ENCODE measurements at places on chromosomes 11 and 22.

DNA sequence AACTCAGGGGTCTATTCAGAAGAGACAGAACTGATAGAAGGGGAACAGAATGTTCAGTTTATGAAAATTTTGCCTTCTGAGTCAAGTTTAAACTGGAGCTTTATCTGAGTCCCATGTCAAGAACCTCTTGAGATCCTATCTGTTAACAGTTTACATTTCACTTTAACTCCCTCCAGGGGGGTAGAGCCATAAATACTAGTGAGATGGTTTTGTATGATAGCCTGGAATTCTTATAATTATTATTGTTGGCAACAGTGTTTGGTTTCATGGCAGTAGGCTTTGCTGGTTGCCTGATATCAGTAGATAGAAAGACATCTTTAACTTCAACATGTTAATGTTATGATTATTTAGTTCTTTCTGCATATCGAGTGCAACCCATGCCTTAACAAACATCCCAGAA, 498.5 kb downstream of the INSC start:
- DNase-seq, result no peak

DNA sequence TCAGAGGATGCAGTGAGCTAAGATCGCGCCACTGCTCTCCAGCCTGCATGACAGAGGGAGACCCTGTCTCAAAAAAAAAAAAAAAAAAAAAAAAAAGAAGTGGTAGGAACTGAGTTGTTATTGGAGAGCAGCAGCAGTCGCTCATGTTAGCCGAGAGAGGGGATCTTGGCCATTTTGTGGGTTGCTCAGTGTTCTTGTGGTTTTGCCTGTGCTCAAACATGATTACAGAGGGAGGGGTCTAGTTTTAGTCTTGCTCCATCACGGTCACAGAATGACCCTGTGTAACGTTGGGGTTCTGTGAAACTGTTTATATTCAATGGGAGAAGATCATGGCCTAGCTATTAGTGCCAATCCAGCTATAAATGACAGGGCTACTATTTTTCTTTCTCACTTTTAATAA, 1.9 kb downstream of the DPAGT1 start:
- no peak for DNase-seq

DNA sequence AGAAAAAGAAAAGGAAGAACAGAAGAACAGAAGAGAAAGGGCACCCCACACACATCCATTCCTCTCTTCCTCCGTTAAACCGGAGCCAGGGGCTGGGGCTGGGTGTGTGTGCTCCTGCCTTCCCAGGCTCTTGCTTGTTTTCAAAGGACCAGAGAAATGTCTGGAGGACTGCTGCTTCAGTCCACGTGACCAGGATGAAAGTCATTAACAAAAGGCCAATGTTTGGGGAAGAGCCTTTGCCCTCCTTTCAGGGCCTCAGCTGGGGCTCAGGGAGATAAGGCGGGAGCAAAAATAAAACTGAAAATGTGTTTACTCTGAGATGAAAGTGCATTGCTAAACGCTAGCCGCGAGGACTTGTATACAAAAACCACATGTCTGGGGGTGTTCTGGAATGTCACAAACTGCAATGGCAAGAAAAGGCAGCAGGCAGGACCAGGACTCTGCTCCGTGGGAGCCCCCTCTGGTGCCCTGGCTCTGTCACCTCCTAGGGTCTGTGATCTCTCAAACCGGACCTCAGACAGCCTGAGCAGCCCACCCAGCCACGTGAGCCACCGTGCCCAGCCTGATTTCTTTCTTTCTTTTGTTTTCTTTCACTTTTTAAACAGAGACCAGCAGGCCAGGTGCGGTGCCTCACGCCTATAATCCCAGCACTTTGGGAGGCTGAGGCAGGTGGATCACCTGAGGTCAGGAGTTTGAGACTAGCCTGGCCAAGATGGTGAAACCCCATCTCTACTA, 31.6 kb upstream of the MYH9 start:
- no peak for DNase-seq

GRCh38 chr11:129937592-129938238, 42.3 kb upstream of the NFRKB start:
- no peak for DNase-seq

GRCh38 chr11:1586699-1587098, 1.6 kb upstream of the KRTAP5-1 start:
- no peak for DNase-seq

- no peak for DNase-seq
Measured at GRCh38 chr11:35414311-35414710, 5.0 kb downstream of the SLC1A2 start.

DNA sequence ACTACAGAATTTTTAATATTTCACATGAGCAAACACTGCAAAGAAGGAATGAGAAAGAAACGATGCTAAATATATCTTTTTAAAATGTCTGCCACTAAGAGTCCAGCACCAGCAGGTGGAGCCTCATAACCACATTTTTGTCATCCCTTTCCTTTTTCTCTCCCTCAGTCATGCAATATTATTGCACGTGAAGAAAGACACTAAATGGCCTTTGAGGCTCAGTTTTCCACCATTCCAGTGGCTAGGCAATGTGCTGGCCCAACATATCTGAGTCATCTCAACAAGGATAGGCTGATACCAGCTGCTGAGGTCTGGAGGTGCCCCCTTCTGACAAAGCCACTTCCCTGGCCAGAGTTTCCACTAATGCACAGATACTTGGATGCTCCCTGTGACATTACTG, 1.8 kb downstream of the ALKBH8 start:
- no peak for DNase-seq

DNA sequence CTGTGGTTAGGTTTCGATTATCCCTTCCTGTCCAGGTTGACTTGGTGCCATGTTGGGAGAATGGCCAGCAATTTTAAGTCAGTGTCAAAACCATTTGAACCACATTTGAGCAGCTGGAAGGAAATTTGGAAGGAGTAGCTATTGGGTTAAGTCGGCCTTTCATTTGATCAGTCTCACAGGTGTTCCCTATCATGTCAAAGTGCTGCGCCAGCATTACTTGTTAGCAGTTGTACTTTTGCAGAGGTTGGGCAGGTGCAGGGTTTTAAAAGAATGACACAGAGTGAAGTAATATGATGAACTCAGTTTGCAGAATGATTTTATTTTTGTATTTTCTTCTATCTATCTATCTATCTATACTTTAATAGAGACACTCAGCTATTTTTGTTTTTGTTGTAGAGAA, 6.4 kb upstream of the TYMP start:
- DNase-seq, result no peak

DNA sequence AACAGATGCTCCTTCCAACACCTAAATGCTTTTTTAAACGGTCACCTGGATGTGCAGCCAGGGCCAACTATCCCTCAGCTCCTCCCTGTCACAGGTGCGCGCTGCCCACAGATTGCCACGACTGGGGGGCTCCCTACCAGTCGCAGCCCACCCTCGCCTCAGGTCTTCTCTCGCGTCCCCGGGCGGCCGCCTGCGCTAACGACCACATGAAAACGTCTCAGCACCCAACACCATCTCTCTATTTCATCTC, 469 bp downstream of the ZBED5 start:
- no peak for DNase-seq

DNA sequence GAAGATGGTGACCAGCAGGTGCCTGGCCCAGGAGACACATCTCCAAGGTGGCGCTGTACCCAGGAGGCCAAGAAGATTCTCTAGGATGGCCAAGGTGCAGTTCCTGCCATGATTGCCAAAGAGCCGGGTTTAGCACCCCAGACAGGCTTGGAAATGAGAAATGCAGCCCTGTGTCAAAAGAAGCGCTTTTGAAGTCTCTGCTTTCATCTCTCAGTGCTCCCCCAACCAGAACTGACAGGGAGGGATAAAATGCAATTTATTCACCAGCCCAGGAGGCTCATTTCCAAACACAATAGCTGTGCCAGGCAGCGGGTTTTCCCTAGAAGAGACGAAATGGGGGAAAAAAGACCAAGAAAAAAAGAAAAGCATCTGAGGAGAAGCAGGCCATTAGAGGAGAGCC, 195.9 kb upstream of the NCAM1 start:
- DNase-seq, result no peak

DNA sequence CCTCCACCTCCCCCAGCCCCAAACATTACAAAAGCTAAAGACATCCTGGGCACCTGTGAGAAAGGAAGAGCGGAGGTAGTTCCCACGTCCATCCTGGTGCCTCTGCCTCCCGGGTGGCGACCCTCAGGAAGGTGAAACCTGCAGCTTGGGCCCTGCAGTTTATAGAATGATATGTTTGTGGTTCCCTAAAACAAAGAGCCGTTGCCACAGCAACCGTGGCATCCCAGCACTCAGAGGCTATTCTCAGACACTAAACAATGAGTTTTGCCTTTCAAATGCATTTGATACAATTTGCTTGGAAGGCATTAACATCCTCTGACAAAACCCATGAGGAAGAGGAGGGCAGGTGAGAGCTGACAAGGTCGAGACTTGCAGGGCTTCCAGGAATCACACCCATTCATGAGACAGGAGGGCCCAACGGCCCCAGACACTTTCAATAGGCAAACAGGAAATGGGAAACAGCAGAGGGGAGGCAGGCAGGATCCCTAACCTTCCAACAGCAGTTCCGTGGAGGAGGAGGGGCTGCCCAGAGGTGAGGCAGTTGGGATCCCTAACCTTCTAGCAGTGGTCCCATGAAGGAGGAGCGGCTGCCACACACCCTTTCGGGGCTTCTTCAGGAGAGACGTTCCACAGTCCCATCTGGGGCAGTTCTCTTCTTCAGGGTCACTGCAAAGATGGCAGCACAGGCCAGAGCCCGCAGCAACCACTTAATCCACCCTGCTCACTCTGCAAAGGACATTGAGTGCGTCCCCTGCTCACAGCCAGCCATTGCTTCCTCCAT, 379.2 kb downstream of the SHANK2 start:
- DNase-seq, result no peak

- DNase-seq, result no peak
Measured at GRCh38 chr11:113587308-113587739, 112.1 kb upstream of the DRD2 start.

GRCh38 chr11:77019976-77020595, 14.1 kb upstream of the B3GNT6 start:
- no peak for DNase-seq

DNA sequence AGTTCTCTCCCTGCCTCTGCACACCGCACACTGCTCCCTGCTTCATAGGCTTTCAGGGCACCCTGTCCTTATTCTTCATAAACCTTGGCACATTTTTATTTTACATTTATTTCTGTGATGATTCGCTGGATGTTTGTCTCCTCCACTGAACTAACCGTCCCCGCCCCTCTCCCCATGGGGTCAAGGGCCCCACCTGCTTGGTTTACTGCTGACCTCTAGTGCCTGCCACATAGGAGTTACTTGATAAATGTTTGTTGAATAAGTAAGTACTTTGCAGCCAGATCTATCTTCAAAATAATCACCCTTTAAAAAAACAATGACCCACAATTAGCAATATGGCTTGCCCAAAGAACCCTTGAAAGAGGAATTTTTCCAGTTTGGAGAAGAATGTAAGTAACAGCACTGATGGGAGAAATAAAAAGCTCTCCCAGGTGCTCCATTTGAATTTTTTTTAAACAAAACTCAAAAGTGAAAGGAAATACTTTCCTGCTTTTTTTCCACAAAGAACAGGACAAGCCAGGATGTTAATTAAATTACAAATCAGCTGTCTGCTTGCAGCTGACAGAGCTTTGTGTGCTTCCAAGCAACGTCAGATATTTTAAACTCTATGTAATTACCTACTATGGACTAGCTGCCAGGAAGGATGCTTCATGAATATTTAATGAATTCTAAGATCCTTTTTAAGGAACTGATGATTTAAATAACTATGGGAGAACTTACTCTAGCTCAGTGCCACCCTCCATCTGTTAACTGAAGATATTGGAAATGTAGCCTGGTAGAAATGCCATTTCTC, 1083.6 kb downstream of the DLG2 start:
- DNase-seq, result no peak

DNA sequence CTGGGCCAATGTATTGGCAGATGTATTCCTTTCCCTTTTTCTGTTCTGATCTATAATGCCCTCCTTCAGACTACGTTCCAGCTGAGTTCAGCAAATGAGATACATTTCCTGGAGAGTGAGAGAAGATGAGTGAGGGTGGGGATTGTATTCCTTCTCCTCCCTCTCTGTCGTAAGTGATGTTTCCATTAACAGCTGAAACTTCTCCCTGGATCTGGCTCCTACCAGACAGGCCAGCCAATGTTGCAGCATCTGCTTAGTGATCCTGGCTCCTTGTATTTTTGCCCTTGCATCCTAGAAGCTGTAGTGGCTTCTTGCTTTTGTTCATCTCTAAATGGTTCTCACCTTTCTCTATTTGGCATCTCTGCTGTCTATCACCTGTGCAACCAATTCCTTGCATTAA, 48.2 kb upstream of the MTMR2 start:
- no peak for DNase-seq

DNA sequence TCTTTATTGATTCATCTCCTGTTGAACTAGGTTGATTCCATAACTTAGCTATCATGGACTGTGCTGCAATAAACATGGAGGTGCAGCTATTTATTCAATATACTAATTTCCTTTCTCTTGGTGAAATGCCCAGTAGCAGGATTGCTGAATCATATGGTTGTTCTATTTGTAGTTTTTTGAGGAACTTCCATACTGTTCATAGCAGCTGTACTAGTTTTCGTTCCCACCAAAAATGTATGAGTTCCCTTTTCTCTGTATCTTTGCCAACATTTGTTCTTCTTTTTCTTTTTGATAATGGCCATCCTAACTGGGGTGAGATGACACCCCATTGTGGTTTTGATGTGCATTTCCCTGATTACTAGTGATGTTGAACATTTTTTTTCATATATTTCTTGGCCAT, 87.2 kb upstream of the NAV2 start:
- DNase-seq, result no peak

GRCh38 chr11:13008061-13008435, 1.1 kb upstream of the RASSF10 start:
- DNase-seq, result no peak

GRCh38 chr11:115178705-115179104, 325.5 kb downstream of the CADM1 start:
- no peak for DNase-seq

DNA sequence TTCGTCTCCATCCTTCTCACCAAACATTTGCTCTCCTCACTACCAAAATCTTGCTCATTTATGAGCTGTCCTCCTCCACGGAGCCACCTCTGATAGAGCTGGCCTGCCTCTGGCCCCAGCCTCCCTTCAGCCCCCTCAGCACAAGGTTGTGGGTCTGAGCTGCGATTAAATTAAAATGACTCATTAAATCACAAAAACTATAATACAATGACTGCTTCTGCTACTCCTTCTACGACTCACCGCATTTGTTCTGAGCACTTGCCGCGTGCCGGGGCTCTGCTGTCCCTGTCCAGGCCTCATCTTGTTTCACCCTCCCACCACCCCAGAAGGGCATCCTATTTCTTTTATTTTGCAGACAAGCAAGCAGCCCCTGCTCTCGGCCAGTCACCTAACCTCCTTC, 49.2 kb upstream of the TIMP3 start:
- no peak for DNase-seq
